ENCODE measurements at places on chromosomes 7 and 10.

DNA sequence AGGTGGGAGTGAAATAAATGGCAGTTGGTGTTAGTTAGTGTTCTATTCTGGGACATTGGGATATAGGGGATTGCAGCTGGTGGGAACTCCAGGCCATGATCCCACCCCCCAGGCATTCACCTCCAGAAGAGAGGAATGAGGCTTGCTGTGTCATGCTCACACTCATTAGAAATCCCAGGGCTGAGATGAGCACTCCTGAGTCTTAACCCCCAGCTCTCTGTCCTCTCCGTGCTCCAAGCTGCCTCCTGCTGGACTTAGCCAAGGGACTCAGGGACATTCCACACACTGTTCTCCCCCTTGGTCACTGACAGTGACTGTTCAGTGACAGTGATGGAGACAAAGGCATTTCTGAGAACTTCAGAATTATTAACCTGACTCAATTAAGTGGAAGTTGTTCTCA is 21.5 kb downstream of the CYP26A1 start:
- DNase-seq, result no peak

- DNase-seq, result no peak
Observed at GRCh38 chr7:229184-229964, 37.0 kb downstream of the FAM20C start.

DNA sequence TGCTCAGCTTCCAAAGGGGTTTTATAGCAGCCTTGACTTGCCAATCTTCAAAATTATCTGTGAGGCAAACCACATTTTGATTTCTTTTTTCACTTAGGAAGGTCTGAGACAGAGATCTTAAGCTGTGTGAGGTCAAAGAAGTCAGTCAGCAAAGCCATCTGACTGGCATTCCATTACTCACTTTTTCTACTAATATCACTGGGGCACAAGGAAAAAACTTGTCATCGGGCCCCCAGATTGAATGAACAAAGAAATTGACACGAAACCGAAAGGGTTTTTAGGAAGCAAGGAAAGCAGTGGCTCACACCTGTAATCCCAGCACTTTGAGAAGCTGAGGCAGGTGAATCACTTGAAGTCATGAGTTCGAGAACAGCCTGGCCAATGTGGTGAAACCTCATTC is 78.5 kb upstream of the FRMD4A start:
- DNase-seq, result no peak

DNA sequence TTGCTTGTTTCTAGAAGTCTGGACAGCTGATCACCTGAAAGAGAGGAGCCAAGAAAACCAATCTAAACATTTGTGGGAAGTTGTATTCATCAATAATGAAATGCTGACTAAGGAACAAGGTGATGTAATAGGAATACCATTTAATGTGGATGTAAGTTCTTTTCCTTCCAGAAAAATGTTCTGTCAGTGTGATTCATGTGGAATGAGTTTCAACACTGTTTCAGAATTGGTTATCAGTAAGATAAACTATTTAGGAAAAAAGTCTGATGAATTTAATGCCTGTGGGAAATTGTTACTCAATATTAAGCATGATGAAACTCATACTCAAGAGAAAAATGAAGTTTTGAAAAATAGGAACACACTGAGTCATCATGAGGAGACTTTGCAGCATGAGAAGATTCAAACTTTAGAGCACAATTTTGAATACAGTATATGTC is 39.8 kb upstream of the ZNF37A start:
- no peak for DNase-seq

GRCh38 chr7:25642849-25643248 is 414.6 kb upstream of the NPVF start:
- no peak for DNase-seq

- DNase-seq, result no peak
Observed at GRCh38 chr7:124762611-124763143, 2.9 kb downstream of the GPR37 start.

All from activated CD8-positive, alpha-beta memory T cell treated with anti-CD3 and anti-CD28 coated beads, Interleukin-2, amount 50 U/mL, for 4 hours (primary cell).